Effector memory CD4-positive, alpha-beta T cell (primary cell): ENCODE measurements at places on chromosomes 5 and 9.

DNA sequence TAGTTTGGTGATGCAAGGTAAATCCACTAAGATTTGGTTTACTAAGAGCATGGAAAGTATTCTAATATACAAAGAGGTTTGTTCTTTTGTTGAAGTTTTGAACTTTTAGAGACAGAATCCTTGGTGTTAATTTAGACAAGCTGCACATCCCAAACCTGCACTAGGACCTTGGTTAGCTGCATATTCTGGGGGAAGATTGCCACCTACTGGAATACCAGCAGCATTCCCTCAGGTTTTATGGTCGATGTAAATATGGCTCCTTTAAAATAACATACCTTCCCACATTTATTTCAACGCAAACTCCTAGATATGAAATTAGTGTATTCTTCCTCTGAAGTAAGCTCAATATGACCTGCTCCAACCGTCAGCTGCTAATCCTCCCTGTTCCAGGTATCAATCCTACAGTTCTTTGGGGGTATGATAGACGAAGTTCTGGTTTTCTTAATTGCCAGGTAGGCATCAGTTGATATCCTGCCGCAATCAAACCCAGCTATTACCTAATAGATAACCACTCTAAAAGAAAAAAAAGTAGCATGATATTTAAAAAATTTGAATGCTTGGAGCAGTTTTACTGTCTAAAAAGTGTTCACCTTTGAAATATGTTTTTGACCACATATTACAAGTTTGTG lies 624.1 kb downstream of the ISL1 start:
- DNase-seq, result no peak

GRCh38 chr5:173327084-173327947 lies 898 bp downstream of the STC2 start:
- no peak for DNase-seq

DNA sequence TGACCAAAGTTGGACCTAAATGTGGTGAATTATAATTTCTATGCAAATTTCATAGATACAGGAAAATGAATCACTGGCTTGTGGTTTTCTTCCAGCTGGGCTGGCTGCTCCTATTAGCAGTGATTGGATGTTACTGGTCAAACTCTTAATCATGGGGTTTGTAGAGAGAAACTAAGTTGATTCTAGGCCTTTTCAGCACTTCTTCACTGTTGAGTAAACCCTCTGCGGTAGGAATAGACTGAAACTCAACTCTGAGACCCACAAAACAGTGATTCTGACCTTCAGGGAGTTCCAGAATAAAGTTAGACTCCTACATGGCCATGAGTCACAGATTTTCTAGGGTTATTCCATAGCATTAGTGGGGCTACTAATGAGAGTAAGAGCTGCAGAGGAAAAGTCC lies 47.9 kb upstream of the FKTN start:
- no peak for DNase-seq

- DNase-seq, result no peak
Measured at GRCh38 chr9:37036776-37037502, 2.9 kb upstream of the PAX5 start.

DNA sequence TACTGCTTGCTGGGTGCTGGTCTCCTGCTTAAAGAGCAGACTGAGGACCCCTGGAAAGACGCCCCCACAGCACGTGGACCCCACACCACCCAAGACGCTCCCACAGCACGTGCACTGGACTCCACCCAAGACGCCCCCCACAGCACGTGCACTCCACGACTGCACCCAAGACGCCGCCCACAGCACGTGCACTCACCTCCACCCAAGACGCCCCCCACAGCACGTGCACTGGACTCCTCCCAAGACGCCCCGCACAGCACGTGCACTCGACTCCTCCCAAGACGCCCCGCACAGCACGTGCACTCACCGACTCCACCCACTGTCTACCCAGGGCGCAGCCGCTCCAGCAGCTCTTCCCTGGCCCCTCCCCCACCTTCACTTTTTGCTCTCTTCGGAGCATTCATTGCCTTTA lies 50.5 kb downstream of the EHMT1 start:
- no peak for DNase-seq

DNA sequence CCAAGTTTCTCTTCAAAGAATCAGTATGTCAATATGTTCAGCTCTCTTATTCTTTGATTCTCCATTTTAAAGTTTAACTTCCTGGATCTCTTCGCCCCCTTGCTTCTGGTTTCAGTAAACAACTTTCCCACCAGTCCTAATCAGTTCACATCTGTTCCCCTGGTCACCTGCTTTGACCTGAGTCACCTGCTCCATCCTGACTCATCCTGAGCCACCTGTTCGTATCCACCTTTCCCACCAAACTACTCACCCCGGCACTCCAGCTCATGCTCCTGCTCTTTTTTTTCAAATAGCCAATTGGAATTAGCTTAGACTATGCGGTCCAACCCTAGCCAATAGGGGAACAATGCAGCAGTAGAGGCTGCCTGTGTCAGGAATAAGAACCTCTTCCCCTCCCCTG lies 23.6 kb upstream of the CSF1R start:
- no peak for DNase-seq

DNA sequence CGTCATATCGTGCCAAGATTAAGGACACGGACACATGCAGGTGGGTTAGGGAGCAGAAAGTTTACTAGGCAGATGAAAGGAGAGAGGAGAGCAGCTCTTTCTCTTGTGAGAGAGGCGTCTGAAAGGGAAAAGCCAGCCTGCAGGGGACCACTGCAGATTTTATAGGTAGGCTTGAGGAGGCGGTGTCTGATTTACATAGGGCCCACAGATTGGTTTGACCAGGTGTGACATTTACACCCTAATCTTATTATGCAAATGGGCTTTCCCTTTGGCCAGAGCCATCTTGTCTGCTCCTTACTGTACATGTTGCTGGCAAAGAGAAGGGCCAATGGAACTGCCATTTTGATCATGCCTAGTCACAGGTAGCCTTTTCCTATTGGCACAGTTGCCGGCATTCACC lies 137.2 kb upstream of the TAF11L2 start:
- no peak for DNase-seq

DNA sequence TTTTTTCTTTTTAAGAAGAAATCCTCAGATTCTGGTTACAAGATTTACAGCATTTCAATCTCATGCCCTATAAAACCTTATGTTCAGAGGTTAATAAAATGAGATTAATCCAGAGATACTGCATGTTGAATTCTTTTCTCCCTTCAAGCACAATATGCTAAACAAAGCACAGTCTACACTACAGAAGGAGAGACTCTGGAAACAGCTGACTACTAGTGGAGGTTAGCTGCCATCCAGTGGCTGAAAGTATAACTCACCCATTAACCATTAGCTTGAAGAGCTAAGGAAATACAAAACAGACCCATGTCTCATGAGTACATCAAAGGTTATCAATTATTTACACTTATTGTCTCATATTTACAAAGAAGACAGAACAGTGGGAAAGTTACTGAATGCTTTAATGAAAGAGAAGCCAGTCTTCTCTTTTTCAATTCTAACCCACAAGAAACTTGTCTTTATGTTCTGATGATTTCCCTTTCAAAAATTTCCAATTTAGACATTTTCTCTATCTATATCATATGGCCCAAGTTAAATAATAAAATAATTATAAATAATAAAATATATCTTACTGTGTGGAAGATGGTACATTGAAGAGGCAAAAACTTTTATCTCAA lies 12.7 kb upstream of the DNAH5 start:
- no peak for DNase-seq

DNA sequence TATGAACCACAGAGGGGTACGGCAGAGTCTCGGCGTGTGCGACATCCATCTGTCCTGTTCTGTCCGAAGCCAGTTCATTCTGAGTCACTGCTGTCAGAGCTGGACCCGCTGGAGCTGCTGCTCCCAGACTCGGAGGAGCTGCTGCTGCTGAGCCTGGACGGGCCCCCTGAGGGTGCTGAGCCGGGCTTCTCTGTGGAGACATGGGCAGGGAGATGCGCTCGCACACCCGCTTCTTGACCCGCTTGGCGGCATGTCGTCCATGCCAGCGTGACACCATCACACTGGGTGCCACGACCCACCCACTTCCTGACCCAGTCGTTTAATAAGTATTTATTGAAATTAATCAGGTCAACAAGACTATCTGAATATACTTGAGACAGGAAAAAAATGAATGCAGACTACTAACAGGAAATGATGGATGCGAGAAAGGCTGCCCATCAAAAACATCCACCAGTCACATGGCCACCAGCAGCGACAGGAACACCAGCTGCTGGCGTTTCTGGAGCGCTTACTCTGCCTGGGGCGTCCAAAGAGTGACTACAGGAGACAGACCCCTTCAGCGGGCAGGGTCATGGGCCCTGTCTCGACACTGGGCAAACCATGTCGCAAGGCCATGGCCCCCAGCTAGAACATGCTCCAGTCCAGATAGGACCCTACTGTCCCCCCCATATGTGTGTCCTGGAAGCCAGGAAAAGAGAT lies 8.4 kb downstream of the BRD3OS start:
- no peak for DNase-seq

DNA sequence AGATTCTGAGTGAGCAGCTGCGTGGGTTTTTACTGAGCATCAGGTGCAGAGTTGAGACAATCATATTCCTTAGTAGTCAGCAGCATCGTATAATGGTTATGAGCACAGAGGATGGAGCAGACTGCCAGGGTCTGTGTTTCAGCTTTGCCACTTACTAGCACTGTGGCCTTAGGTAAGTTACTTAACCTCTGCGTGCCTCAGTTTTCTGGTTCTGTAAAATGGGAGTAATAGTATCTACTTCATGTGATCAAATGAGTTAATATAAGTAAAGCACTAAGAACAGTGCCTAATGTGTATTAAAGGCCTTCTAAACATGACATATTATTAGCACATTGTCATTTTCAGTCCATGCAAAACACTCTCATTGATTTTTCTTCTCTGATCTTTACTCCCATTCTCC lies 4.8 kb upstream of the BTF3 start:
- no peak for DNase-seq

- DNase-seq, result no peak
Measured at GRCh38 chr9:68949271-68950000, 64.5 kb downstream of the PRKACG start.

- DNase-seq, result no peak
Measured at GRCh38 chr9:74817281-74817810, 70.4 kb downstream of the TRPM6 start.

DNA sequence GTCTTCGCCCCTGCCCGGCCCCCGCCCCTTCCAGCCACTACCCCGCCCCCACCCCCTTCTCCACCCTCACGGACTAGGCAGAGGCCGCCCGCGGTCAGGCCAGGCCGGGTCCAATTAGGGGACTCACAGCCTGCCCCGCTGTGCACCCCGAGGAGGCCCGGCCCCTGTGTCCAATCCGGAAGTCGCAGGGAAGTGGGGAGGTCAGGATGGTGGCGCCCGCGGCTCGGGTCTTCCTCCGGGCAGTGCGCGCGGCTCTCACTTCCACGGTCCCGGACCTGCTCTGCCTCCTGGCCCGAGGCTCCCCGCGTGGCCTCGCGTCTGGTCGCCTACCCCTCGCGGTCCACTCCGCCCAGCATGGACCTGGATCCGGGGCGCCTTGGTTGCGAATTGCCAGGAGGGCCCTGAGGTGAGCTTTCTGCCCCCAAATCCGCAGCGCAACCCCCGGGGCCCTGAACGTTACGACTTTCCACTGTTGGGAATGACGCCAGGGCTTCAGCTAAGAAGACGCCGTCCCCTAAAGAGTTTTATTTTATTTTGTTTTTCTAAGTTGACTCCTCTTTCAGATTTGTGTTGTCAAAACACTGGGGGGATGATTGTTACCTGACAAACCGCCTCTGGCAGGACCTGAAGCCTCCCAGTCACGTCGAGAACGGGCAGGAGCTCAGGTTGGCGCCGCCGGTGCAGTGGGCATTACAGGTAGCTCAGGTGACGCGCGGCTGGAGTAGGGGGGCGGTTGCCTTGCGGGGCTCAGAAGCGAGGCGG lies 763 bp upstream of the IRX2 start:
- DNase-seq, result no peak

DNA sequence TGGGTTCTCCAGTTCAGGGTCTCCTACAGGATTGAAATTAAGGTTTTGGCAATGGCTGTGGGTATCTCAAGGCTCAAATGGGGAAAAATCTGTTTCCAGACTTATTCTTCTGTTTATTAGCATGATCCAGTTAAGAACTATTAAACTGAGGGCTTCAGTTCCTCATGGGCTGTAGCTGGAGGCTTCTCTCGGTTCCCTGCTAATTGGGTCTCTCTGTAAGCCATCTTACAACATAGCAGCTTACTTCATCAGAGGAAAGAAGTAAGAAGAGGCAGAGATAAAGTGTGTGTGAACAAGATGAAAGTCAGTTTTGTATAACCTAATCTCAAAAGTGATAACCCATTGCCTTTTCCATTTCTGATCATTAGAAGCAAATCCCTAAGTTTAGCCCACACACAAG lies 391.9 kb downstream of the PSAT1 start:
- no peak for DNase-seq

GRCh38 chr5:150675069-150675468 lies 14.0 kb downstream of the MYOZ3 start:
- no peak for DNase-seq

DNA sequence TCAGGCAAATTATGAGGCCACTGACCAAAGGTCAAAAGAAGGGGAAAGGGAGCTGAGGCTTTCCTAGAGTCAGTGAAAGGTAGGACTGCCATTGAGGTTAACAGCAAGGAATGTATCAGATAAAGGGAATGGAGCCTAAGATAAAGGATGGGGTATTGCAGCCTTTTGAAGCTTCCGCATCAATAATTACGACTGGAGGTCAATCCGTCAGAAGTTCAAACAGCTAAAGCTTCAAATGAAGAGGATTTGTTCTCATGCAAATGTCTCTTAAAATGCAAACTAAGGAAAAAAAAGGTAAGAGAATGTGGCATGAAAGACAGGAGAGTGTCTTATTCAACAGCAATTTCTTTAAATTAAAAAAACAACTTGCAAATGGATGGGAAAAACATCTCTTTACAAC lies 341.1 kb upstream of the RGMB start:
- DNase-seq, result no peak

DNA sequence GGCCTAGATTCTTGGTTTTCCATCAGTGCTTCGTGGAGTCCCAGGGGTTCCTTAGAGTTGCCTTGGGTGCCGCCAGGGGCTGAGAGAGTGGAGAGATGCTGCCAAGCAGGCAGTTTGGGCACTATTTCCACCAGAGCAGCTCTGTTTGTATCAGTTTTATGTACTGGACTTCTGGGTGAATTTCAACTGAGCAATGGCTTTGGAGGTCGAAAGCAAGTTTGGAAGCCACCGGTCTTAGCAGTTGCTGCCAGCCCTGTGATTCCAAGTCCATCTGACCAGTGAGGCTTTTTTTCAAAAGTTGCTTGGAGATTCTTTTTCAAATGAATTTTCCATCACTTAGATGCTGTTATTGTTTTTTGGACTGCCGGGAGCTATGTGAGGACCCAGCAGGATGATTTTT lies 68.5 kb downstream of the ANGPTL2 start:
- no peak for DNase-seq

- no peak for DNase-seq
Measured at GRCh38 chr9:117722108-117722761, 18.0 kb downstream of the TLR4 start.

- DNase-seq, result no peak
Measured at GRCh38 chr5:44774279-44774880, 34.4 kb upstream of the MRPS30 start.

GRCh38 chr5:1292846-1293415 lies 1.9 kb downstream of the TERT start:
- no peak for DNase-seq

DNA sequence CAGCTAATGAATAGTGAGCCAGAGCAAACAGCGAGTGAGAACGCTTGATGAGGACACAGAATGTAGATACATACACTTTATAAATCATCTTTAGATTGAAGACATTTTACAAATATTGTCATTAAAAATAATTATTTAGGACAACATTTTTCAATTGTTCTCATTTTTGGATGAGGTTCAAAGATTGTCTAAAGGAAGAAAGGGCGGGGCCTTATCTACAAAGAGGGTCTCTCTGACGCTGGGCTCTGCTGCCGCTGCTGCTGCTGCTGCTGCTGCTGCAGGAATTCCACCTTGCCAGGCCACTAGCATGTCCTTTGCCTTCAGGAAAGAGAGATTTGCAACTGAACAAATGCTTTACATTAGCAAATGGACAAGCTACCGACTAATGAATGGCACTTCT lies 220.7 kb upstream of the TMEM161B start:
- DNase-seq, result no peak
